Stimulated activated CD8-positive, alpha-beta memory T cell treated with anti-CD3 and anti-CD28 coated beads, Interleukin-12 subunit alpha, Interleukin-12 subunit beta, amount 100 ng/mL, for 4 hours (primary cell): ENCODE measurements at places on chromosomes 13 and 19.

DNA sequence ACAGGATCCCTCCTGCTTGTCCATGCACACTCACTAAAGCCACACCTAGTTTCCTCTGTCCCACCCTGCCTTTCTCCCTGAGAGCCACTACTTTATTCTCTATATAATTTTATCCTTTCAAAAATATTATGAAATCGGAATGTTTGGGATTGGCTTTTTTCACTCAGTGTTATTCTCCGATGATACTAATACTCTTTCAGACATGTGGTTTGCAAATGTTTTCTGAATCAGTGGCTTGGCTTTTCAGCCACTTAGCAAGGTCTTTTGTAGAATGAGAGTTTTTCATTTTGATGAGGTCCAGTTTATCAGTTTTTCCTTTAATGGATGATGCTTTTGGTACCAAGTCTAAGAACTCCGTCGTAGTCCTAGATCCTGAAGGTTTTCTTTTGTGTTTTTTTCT lies 11.6 kb downstream of the SPATA13 start:
- no peak for DNase-seq

DNA sequence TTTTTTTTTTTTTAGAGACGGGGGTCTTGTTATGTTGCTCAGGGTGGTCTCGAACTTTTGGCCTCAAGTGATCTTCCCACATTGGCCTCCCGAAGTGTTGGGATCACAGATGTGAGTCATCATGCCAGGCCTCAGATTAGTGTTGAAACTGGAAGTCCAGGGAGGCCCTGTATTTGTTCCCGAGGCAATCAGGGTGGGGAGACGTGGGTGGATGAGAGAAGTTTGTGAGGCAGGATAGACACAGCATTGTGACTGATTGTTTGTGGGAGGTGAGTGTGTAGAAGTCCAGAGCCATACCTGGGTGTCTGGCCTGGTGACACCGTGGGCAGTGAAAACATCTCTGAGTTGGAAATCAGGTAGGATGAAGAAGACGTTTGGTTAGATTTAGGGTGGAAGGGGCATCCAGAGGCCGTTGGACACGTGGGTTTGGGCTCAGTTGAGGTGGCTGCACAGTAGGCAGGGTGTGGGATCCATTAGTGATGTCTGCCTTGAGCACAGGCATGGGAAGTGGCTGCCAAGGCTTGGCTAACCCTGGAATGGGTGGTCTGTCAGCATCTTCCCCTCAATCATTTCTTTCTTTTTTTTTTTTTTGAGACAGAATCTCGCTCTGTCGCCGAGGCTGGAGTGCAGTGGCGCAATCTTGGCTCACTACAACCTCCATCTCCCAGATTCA lies 12.4 kb downstream of the RTN2 start:
- DNase-seq: no peak

- DNase-seq: no peak
Observed at GRCh38 chr13:52421216-52421615, 15.2 kb upstream of the THSD1 start.

DNA sequence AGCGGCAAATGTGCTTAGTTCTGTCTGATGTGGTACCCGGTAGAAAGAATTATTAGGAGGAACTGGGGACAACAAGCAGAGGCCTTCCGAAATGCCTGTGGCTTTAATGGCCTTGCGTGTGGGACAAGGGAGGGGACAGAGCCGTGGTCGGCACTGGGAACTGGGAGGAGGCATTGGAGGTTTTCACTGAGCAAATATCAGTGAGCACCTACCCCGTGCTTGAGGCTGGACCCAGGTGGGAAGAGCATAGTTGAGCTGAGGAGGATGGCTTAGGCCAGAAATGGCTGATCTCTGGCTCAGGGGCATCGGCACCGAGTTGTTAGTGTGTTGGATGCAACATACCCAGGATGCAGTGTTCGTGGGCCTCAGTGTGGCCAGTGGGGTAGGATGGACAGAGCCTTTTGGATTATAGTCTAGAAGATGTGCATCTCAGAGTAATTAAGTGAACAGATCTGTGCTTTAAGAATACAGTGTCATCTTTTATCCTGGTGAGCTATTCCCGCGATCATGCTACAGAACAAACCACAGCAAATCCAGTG lies 201.3 kb downstream of the TEX29 start:
- DNase-seq: no peak

- no peak for DNase-seq
Observed at GRCh38 chr19:49149652-49150105, 5.5 kb downstream of the HRC start.

- DNase-seq: no peak
Observed at GRCh38 chr13:60351326-60351725, 45.7 kb upstream of the TDRD3 start.

DNA sequence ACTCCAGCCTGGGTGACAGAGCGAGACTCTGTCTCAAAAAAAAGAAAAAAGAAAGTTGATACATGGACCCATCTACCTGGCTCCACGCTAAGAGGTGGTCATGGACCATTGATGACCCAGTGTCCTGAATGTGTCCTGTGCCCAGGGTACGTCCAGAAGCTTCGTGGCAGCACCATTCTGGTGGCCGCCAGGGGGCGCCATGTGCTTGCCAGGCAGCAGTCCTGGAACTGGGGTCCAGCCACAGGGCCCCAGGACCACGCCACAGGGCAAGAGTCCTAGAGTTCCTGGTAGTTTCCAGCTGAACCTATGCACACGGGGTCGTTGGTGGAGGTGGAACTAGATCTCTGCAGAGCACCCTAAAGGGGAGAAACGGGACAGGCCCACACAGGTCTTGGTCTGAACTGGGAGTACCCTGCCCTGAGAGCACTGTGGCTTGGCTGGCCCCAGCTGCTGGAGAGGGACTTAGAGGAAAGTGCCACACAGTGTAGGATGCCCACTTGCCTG lies 19.9 kb upstream of the FBXO27 start:
- DNase-seq: peak; percentile 46

- no peak for DNase-seq
Observed at GRCh38 chr19:28556371-28556770, 656.6 kb downstream of the UQCRFS1 start.

GRCh38 chr19:29810504-29810871 lies 1.3 kb upstream of the CCNE1 start:
- DNase-seq: no peak

GRCh38 chr19:42057846-42058245 lies 12.2 kb downstream of the GRIK5 start:
- no peak for DNase-seq

DNA sequence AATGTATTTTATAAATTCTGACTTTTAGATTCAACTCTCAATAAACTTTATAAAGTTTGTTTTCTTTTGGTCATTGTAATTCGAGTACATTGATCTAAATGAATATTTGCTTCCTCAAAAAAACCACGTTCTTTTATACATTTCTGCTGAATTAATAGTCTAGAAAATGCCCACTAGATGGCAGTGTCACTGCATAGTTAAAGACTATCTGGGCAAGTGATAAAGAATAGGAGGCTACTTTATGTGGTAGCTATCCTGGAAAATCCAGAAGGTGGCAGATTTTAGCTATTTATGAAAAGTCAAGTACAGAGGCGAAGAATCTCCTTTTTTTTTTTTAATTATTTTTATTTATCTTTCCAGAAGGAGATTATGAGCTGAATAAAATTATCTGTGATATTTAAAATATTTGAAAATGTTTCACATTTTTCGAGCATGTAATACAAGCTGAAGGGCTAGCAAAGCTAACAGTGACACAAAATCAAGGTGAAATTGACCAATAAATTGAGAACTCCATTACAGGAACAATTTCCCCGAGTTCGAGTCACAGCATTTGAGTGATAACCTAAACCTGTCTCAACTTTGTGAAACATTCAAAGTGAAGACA lies 221.8 kb downstream of the OLFM4 start:
- no peak for DNase-seq

DNA sequence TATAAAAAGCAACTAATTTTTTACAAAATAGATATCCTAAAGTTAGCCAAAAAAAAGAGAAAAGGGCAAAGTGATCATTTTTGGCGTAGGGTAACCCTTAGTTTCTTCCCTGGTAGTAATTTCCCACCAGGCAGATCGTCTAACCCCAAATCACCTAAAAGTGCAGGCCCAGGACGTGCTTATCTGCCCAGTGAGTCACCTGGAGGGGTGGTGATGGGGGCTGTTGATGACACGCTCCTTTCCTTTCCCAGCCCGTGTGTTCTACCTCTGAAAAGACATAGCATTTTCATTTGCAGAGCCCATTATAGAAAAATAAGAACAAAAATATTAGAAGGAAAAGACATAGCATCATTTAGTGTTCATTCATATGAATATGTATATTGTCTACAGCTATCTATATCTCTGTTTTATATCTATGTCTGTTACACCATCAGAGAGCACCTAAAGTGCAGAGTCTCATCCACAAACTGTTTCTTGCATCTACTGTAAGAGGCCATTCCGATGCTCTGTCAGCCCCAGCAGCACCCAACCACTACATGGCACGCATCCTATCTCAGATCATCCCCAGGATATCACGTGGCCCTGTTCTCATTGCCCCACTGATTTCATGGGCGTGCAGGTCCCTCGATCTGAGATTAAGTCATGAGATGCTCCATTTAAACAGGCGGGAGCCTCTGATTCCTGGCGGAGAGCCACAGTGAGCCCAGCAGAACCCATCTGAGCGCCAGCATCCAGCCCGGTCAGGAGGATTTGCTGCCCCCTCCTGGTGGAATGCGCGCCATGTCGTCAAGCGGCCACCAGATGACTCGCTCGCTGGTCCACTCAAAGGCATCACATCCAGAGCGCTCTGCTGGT lies 8.5 kb upstream of the LILRB3 start:
- DNase-seq: peak; percentile 69

- peak; percentile 35 for DNase-seq
Observed at GRCh38 chr19:43504426-43505185, at the start of gene PHLDB3. Gene PHLDB3, minus strand, starts transcription at chr19:43504746. Its CDS starts 628 bp downstream, at chr19:43504118.

DNA sequence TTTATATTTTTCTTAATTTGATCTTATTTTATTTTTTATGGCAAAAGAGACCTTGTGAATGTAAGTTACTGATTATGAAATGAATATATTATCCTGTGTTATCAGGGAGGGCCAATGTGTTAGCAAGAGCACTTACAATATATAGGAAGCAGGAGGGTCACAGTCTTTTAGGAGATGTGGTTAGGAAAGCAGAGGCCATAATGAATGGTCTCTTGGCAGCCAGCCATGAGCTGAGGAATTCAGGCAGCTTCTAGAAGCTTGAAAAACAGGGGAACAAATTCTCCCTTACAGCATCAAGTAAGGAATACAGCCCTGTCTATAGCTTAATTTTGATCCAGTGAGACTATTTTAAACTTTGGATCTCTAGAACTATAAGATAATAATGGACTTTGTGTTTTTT lies 2374.6 kb downstream of the PCDH9 start:
- DNase-seq: no peak

DNA sequence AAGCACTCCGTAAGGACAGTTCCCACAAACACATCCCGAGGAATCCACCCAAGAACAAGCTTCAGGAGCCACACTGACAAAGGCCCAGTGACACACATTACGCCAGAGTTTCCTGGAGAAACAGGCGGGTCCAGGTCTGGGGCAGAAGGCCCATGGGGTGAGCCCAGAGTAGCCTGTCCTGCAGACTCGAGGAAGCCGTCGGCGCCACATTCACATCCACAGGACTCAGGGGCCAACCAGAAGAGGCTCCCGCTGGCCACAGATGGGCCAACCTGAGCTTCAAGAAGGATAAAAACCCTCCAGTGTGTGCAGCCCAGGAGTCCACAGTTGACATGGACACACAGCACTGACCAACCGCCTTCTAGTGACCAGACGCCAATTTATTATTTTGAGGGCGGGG lies 31.3 kb downstream of the GRTP1 start:
- no peak for DNase-seq

GRCh38 chr13:80131204-80131603 lies 209.7 kb downstream of the SPRY2 start:
- no peak for DNase-seq

- DNase-seq: no peak
Observed at GRCh38 chr19:56547535-56547934, 8.8 kb downstream of the ZFP28 start.

DNA sequence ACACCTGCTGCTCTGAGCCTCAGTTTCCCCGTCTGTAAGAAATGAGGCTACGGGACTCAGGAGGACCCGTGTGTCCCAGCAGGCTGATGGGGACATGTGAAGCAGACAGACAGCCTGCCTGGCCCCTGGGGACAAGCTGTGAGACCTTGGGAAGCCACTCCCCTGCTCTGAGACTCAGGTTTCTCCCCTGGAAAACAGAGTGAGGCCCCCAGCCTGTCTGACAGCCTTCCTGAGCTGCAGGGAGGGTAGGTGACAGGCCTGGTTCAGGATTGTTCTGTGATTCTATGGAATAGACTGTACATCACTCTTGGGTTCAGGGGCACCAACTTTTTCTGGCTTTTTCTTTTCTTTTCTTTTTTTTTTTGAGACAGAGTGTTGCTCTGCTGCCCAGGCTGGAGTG lies 2.9 kb upstream of the NTF4 start:
- DNase-seq: no peak

DNA sequence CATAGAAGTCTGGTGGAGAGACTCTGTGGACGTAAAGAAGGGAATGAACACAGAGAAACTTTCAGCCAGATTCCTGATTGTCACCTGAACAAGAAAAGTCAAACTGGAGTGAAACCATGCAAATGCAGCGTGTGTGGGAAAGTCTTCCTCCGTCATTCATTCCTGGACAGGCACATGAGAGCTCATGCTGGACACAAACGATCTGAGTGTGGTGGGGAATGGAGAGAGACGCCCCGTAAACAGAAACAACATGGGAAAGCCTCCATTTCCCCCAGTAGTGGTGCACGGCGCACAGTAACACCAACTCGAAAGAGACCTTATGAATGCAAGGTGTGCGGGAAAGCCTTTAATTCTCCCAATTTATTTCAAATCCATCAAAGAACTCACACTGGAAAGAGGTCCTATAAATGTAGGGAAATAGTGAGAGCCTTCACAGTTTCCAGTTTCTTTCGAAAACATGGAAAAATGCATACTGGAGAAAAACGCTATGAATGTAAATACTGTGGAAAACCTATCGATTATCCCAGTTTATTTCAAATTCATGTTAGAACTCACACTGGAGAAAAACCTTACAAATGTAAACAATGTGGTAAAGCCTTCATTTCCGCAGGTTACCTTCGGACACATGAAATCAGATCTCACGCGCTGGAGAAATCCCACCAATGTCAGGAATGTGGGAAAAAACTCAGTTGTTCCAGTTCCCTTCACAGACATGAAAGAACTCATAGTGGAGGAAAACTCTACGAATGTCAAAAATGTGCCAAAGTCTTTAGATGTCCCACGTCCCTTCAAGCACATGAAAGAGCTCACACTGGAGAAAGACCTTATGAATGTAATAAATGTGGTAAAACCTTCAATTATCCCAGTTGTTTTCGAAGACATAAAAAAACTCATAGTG lies 10.8 kb downstream of the ZNF101 start:
- DNase-seq: no peak

DNA sequence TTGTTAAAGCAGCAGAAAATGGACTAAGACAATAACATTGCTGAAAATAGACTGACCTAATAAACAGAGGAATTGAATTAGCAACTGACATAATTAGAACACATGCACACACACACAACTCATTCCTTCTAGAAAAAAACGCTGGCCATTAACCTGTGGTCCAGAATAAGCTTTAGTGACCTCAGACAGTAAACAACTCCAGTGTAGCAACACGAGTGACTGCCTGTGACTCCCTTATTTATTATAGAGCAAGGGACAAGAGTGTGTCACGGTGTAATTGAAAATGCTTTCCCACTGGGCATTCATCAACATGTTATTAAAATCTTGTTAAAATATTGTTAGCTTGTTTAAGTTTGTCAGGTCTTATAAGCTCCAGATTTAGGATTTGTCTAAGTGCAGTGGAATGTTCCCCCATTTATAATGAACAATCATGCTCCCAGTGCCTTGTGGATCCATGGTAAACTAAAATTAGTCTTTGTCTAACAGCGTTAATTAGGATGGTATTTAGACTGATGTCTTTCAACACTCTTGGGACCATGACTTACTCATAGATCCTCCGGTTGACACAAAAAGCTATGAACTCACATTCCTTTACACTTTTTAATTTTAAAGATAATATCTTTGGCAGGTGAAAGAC lies 111.7 kb upstream of the IRS2 start:
- DNase-seq: no peak
